Activated naive CD4-positive, alpha-beta T cell treated with anti-CD3 and anti-CD28 coated beads, Interleukin-2, amount 10 ng/mL, durations not matched to agents 5 hours and 36 hours (primary cell): ENCODE measurements at places on chromosomes 3 and 15. TPM values are rescaled to one million over a fixed set of nuclear protein-coding genes. Genes with fewer than 3 reads are reported as not detected.

KLF15 gene
- not detected for total RNA-seq

MON1A gene
- 10.0 TPM for total RNA-seq

SCAANT1 gene
- total RNA-seq = not detected

SUMF1 gene
- 10.3 TPM for total RNA-seq

PLSCR2 gene
- total RNA-seq = not detected

PPP1R14D gene
- total RNA-seq = not detected

SLC7A14 gene
- not detected for total RNA-seq

NAALADL2 gene
- total RNA-seq = not detected

ANKRD28 gene
- 32.4 TPM for total RNA-seq

NXPE3 gene
- total RNA-seq = 30.7 TPM

DNAH12 gene
- 0.08 TPM for total RNA-seq
